Activated B cell treated with CpG ODN at 0.5 μM for 24 hours (primary cell): ENCODE measurements at places on chromosomes 6 and 20.
A peak's percentile ranks its signal among the peaks of the same experiment; 100 is the strongest.

DNA sequence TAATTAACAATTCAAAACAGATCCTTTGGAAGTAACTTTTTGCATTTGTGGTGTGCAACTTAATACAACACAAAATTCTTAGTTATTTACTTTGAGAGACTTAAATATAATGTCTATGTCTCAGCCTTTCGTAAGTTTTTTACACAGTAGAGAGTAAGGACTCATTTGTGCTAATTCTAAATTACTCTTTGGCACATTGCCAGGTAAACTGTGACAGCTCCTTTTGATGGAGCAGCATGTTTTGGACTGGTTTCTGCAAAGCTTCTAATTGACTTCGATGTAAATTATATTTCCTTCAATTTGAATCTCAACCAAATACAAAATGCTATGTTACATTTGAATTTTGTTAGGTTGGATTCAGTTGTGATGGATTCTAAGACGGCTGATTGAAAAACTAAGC is 450.7 kb upstream of the OPRM1 start:
- no peak for DNase-seq

DNA sequence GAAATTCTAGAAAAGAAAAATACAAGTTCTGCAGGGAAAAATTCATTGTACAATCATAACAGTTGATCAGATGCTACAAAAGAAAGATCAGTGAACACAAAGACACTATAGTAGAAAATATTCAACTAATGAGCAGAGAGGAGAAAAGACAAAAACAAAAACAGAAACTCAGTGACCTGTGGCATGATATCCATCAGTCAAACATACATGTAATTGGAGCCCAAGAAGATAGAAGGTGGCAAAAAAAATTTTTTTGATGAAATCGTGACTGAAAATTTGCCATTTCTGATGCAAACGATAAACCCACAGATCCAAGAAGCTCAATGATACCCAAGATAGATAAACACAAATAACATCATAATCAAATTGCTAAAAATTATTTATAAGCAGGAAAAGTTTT is 13.1 kb upstream of the FOXQ1 start:
- no peak for DNase-seq

GRCh38 chr6:2549834-2550233 is 200.9 kb downstream of the MYLK4 start:
- no peak for DNase-seq

DNA sequence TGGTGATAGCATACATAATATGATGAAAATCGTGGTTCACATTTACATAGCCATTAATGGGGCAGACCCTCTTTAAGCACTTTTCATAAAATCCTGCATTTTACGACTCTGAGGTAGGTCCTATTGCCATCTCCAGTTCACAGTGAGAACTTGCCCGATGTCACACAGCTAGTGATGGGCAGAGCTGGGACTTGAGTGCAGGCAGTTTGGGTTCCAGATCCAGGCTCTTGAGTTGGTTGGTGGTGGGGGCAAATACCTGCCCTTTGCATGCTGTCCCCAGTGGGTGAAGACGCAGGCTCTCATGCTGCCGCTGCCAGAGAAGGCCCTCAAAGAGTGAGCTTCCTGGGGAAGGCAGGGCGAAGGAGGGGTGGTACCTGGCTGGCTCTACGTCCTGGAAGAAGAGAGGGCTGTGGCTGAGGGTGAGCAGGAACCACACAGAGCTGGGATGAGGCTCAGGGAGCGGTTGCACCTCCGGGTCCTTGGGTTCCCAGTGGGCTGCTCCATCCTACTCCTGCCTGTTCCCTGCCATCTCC is 6.1 kb upstream of the BAK1 start:
- DNase-seq: no peak

DNA sequence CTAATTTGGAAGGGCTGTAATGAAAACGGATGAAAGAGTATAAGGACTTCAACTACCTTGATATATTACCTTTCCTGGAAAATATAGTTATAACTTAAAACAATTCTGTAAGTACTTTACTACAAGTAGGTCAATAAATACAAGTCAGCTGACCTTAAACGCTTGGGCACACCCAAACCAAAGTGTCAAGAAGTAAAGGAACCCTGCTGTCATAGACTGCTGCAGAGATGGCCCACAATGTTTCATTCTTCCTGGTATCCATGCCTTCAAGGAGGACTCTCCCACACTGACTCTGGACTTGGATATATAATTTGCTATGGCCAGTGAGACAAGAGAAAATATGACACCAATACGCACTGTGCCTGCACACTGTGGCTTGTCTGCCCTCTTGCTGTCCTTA is 132.0 kb downstream of the LAMP5 start:
- DNase-seq: no peak

DNA sequence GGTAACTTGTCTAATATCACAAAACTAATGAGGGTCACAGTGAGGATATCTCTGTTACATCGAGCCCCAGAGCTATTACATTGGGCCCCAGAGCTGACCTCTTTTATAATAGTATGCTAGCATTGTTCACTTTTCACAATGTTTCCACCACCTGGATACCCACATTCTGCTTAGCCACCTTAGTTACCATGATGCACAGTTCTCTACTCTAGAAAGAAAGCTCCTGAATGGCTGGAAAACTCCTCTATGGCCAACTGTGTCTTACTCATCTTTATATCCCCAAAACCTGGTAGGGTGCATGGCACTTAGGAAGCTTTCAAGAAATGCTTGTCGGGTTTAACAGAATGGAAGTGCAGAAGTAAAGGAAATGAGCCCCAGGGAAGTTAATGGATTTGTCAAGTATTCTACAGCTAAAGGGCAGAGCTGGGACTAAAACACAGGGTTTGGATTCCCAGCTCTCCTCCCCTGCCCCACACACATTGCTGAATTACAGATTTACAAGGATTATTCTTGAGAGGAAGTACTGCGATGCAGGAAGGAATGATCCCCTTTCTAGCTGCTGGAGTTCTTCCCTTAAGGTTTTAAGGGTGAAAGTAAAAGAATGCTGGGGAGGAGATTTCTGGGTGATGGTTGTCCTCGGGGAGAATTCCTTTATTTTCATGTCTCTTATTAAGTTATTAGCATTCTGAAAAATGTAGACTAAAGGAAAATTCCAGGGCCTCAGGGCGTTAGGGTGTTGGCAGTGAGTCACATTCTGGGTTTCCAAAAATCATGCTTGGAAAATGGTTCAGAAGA is 16.1 kb upstream of the HINT3 start:
- no peak for DNase-seq

- DNase-seq: no peak
Observed at GRCh38 chr6:4603291-4603690, 172.9 kb upstream of the CDYL start.

GRCh38 chr6:1761477-1761877 is 151.8 kb downstream of the FOXC1 start:
- no peak for DNase-seq

- DNase-seq: peak; percentile 28
Observed at GRCh38 chr6:4210629-4211419, 75.4 kb upstream of the ECI2 start.
